Nasal cavity respiratory epithelium epithelial cell of viscerocranial mucosa (primary cell): ENCODE measurements at places on chromosomes 2 and 18. TPM values are rescaled to one million over a fixed set of nuclear protein-coding genes. Genes with fewer than 3 reads are reported as not detected.

Gene GPAT2
- under 0.01 and 0.07 TPM in 2 replicates for total RNA-seq

Gene ID2
- 3.1 and 6.0 TPM in 2 replicates for total RNA-seq

Gene SERPINB4
- total RNA-seq: 1.7 and 63.5 TPM in 2 replicates

Gene TLX2
- total RNA-seq: not detected in 2 replicates

Gene PDE11A
- 0.07 TPM in 1 of 2 replicates, not detected in the other for total RNA-seq

Gene ITGA4
- total RNA-seq: under 0.01 and 1.00 TPM in 2 replicates

Gene NT5C1B
- total RNA-seq: not detected in 2 replicates

Gene TUBA4B
- not detected in 2 replicates for total RNA-seq

Gene RAMP1
- 0.34 and 3.9 TPM in 2 replicates for total RNA-seq

Gene CYTIP
- total RNA-seq: not detected in 2 replicates
